Activated CD8-positive, alpha-beta memory T cell treated with anti-CD3 and anti-CD28 coated beads for 4 hours (primary cell): ENCODE measurements at places on chromosomes 7 and 10.

DNA sequence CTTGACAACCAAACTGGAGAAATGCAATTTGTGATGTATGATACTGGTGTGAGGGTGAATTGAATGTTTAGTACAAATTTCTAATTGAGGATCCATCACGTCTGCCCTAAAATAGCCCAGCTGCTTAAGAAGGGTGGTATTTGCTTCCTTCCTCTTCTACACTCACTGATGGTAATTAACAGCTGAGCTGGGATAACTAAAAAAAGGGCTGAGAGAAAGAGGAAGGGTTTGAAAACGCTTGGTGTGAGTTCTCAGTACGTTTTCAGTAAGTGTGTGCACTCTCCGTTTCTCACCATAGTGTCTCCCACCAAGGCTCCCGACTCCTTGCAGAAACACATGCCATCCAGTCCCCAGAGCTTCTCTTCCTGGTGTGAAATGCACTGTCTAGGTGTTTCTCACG is 54.3 kb downstream of the MAP3K8 start:
- no peak for DNase-seq

DNA sequence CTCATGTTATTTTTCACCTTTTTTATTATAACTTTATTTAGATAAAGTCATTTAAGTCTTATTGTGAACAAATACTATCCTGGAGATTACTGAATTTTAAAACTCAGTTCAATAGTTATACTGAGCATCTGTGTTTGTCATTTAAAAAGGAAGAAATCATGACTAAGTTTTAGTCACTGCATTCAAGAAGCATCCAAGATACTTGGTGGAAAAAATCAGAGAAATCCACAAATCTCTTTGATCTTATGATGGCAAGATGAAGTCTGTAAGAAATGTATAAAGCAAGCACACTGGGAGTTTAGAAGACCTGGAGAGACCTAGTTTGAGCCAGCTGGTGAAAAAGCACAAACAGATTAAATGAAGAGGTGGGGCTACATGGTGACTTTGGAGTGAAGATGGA is 529.8 kb upstream of the IGFBP3 start:
- no peak for DNase-seq

GRCh38 chr10:8640301-8640700 is 585.8 kb downstream of the GATA3 start:
- no peak for DNase-seq

GRCh38 chr10:37240223-37240622 is 114.8 kb downstream of the ANKRD30A start:
- no peak for DNase-seq

- DNase-seq, result no peak
Observed at GRCh38 chr10:94762393-94762792, at the start of gene CYP2C19. Gene CYP2C19 (plus strand): TSS chr10:94762681. CDS start chr10:94762706, 25 bp downstream.

- DNase-seq, result no peak
Observed at GRCh38 chr7:38858259-38858884, 50.6 kb downstream of the VPS41 start.

GRCh38 chr10:100350914-100351485 is 4.0 kb downstream of the SCD start:
- DNase-seq, result no peak

GRCh38 chr7:103097041-103097440 is 22.1 kb downstream of the ARMC10 start:
- DNase-seq, result no peak

DNA sequence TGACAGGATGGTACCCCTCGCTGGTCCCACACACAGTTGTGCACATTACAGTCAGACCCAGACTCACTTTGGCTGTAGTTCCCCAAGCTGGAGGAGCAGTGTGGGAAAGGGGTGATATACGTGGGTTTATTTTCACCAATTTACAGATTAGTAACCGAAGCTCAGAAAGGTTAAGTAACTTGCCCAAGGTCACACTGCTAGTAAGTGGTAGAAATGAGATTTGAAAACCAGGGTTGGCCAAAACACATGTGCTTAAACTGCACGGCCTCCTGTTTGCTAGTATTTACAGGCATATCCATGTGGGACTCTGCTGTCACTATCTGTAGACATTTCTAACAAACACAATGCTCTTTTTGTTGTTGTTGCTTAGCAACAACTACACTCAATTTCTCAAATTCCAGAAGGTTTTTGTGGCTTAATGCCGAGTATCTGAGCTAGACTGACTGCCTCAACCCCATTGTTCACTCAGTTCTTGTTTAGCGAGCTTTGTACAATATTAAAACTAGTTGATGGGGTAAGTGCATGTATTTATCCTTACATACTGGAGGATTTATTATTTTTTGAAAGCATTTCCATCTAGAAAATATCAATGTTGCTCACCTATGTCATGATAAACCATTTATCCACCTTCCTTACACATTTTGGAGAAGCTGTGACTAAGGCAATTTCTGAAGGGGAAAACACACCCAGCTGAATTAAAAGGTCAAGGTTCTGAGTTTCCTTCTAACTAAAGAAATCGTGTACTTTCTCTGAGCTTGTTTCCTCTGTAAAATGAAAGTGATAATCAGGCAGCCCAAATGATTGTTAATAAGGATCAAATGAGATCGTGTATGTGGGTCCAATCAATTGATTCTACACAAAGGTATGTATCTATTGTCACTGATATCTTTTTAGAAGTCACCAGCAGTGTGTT is 5.3 kb upstream of the TMEM139 start:
- DNase-seq, result no peak

GRCh38 chr10:61970182-61971002 is 68.9 kb downstream of the ARID5B start:
- no peak for DNase-seq

DNA sequence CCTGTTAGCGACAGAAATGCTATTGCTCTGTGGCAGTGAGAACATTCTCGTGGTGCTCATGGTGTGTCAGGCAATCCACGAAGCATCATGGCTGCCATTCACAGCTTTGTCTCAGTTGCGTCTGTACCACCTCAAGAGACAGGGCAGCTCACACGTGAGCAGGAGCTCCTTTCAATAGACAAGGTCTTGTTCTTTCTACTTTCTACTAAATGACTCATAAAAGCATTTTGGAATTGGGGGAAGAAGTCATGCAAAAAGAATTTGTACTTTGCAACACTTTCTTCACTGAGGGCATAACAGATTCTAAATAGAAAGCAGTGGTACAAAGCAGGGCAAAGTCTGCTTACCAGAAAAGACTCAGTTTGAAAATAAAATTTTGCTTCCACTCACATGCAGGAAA is 638.5 kb downstream of the PHTF2 start:
- no peak for DNase-seq

DNA sequence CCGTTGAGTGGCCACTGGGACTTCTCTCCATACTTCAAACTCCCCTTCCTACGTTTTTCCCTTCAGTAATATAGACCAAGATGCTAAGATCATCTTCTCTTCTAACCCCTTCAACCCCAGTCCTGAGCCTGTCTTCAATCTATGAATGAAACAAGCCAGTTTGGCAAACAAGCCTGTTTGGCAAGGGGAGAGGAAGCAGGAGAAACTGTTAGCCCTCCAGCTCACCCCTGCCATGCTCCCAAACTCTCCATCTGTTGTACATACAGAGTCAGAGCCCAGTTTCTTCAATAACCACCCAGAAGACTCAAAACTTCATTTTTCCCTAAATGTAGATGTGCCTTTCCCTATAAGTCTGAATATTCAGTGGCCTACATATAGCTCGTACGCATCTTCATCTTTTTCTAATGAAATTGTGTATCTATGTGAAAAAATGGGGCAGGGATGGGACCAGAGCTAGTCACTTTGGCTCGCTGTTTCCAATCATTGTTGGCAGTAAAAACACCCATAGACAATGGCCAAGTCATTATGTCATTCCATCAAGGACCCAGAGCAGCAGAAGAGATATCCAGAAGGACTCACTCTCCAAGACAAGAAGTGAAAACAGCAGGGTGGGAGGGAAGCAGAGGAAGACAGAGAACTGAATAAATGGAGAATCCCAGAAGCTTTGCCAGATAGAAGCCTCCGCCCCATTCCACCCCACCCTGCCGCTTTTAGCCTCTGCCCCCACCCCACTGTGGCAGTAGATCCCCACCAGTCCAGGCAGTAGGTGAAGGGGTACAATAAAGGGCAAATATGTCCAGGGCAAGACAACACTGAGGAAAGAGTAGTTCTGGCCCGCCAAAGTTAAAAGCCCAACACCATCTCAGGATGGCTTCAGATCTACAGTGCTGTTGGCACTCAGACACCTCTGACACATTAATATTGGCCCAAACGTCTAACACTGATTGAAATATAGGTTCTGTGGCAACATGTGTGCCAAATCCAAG is 87.3 kb downstream of the DOCK4 start:
- no peak for DNase-seq

GRCh38 chr10:117796130-117796745 is 250.5 kb downstream of the RAB11FIP2 start:
- no peak for DNase-seq

DNA sequence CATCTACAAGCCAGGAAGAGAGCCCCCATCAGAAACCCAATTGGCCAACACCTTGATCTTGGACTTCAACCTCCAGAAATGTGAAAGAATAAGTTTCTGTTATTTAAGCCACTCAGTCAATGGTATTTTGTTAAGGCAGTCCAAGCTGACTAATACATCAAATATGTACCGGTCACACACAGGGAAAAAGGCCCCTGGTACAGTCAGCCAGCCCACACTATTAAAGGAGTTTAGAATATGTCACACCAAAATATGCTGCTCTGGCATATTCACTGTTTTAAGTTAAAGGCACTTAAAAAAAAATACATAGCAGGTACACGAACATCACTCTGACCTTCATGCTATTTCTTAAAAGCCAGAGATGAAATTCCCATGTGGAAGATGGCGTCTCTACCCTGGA is 15.2 kb upstream of the CDCA7L start:
- no peak for DNase-seq

- no peak for DNase-seq
Observed at GRCh38 chr7:99308461-99309074, 17.1 kb upstream of the ARPC1A start.

DNA sequence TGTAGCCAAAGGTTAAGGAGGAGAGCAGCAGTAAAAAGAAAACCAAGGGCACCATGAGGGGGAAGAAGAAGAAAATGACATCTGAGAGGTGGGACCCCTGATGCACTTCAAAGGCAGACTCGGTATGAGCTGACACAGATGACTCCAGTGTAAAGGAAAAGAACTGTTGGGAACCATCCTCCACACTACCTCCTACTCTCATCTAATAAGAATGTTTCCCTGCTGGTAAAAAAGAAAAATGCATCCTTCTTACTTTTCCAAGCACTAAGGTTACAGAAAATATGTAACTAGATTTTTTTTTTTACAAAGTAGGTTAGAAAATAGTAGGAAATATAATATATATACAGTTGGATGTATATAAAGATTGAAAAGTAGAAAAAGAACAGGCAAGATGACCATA is 16.9 kb downstream of the TAS2R41 start:
- DNase-seq, result no peak

DNA sequence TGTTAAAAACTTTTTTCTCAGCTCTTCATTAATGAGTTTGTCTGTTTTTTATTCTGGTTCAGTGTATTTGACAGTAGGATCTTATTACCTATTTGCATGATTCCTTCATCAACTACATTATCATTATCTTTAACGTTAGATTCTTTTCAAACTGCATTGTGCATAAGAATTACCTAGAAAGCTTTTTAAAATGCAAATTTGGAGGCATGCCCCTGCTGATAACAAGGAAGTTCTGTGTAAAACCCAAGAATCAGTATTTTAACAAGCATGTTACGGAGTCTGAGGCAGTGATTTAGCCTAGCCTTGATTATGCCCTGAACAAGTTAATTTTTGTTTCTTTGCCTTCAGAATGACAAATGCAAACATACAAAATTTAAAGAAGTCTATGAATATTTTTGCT is 14.2 kb downstream of the AHR start:
- no peak for DNase-seq

DNA sequence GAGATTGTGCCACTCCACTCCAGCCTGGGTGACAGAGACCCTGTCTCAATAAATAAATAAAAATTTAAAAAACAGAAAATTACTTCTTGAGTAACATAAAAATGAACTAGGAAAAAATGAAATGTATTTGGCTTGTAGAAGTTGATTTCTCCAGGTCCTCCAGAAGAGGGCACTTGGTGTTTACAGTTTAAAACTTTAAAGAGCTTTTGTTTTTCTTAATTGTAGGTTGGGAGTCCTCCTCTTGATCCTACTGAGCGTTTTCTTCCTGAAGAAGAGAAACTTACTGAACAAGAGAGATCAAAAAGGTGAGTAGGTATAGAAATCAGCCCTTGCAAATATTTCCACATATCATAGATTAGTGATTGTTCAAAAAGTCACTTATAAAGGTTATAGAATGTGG is 16.2 kb downstream of the KIFBP start:
- DNase-seq, result no peak

DNA sequence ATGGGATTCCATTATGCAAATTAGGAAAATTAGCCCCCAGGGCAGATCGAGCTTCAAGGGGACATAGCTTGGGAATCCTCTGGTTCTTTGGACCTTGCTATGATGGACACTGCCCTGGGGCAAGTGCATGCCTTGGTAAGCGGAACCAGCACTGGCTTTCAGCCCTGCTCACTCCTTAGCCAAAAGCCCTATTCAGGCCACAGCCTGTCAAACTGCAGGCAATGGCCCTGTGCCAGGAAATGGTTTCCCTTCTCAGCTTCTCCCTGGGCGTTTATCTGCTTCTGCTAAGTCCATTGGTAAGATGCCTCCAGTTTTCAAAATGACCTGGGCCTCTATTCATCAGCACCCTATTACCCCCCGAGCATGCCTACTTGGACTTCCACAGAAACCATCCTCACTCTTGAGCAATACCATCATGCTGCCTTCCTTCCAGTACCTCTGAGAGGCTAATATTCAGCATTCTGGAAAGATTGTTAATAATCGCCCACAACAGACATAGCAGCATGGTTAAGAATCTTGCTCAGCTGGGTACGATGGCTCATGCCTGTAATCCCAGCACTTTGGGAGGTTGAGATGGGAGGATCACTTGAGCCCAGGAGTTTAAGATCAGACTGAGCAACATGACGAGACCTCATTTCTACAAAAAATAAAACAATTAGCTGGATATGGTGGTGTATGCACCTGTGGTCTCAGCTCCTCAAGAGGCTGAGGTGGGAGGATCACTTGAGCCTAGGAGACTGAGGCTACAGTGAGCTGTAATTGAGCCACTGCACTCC is 918.6 kb upstream of the AUTS2 start:
- DNase-seq, result no peak

- DNase-seq, result no peak
Observed at GRCh38 chr7:80087051-80087770, 47.4 kb upstream of the GNAI1 start.

DNA sequence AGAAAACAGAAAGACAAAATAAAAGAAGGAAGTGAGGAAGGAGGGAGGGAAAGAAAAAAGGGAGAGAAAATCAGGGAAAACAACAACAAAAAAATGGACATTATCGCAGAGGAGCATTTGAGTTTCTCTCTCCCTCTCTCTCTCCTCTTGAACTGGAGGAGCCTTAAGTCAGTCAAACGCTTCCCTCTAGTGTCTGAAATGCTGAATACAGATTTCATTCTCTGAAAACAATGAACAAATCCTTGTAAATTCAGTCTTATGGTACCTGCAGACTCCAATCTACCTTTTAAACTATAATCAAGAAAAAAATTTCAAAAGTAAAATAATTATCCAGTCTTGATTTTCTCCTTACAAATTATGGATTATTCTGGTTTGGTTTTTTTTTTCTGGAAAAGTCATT is 89.2 kb upstream of the PFKP start:
- no peak for DNase-seq

- DNase-seq, result no peak
Observed at GRCh38 chr10:15719049-15719898, 448 bp downstream of the ITGA8 start.
